ENCODE measurements at places on chromosomes 6 and 20.

DNA sequence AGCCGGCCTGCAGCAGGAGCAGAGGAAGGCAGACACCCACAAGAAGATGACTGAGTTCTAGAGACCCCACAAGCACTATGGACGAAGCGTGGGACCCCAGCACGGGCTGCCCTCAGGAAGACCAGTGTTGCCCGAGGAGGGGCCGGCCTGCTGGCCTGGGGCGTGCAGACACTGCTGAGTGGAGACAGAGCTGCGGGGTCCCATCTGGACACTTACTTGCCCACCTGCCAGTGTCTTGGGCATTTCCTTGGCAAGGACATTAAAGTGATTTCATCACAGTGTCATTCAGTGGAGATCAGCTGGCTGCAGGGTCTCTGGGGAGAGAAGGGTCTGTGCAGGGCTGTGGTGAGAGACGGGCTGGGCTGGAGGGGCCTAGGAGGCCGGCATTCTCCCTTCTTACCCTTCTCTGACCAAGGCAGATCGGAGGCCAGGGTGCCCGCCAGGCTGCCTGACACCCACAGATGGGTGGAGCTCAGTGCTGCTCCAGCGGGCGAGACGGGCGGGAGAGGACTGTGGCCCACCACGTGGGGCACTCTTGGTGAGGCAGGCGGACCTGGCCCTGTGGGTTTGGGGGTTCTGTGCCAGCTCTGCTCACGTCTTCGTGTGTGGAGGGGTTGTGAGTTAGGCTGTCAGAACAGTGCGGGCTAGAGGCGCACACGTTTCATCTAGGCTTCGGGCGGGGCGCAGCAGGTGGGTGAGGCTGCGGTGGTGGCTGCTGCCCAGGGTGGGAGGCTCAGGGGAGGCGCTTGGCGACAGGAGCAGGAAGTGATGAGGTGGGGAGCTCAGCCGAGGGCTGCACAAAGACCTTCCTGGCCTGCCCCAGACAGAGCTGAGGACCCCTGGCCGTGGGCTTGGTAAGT is at the start of gene LIME1:
Gene LIME1 (plus strand): TSS at position 806 of the 860 bp plus-strand sequence. CDS start 886 bp downstream, outside the sequence.
- DNase-seq = peak; percentile 33

- no peak for DNase-seq
Observed at GRCh38 chr20:20729563-20729962, 17.1 kb upstream of the RALGAPA2 start.

- DNase-seq = no peak
Observed at GRCh38 chr20:44087857-44088120, 99.2 kb downstream of the JPH2 start.

DNA sequence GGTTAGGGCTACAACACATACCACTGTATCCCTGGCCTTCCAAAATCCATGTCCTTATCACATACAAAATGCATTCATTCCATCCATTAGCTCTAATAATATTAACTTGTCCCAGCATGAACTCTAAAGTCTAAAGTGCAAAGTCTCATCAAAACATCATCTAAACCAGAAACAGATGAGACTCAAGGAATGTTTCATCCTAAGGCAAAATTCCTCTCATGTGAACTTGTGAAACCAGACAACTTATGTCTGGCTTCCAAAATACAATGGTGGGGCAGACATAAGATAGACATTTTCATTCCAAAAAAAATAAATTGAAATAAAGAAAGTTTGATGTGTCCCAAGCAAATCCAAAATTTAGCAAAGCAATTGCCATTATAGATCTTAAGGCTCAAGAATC is 257.4 kb downstream of the HTR1B start:
- no peak for DNase-seq

DNA sequence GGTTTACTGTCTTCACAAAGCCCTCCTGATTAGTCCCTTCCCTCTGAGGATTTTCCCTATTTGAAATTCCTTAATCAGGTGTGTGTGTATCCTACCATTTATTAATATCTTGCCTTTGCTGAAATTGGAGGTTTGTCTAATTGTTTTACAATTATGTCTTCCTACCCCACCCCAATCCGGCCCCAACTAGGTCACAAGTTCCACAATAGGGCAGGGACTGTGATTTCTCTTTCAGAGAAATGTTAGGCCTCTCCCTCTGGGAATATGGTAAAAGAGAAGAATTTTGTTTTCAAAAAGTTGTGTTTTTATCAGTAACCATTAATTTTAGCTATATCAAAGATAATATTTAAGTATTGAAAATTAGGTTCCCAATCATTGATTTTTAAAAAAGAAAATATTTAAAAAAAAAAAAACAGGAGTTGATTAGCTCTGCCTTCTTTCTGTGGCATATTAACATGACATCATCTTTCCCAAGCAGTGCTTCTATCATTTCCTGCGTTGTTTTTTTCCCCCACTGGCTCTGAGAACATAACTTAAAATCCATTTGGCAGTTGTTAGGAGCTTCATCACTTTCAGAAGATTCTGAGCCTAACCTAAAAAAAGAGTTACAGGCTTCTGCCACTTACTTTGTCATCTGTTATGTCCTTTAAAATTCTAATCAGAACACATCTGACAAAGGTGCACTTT is 36.1 kb downstream of the BLOC1S5 start:
- no peak for DNase-seq

DNA sequence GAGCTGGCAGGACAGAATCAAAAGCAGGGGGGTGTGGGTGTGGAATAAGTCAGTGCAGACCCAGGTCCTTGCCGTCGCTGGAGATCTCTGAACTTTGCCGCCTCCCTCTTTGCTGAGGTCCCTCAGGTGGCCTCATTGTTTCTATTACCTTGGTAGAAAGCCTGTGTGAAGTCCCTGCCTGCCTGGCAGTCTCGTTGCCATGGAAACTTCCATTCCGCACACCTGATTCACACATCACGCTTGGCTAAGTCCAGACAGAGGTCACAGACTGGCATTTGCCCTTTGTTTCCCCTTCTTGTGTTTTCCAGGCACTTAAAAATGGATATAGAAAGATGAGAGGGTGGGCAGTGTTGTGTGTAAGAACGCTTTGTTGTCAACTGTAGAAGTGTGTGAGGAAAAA is 260.6 kb downstream of the PRL start:
- DNase-seq = peak; percentile 82

GRCh38 chr6:41442800-41443501 is 103.2 kb upstream of the FOXP4 start:
- peak; percentile 89 for DNase-seq

GRCh38 chr6:54003316-54003715 is 107.9 kb upstream of the MLIP start:
- DNase-seq = no peak

GRCh38 chr6:158040051-158040803 is 58.6 kb downstream of the SYNJ2 start:
- DNase-seq = no peak

DNA sequence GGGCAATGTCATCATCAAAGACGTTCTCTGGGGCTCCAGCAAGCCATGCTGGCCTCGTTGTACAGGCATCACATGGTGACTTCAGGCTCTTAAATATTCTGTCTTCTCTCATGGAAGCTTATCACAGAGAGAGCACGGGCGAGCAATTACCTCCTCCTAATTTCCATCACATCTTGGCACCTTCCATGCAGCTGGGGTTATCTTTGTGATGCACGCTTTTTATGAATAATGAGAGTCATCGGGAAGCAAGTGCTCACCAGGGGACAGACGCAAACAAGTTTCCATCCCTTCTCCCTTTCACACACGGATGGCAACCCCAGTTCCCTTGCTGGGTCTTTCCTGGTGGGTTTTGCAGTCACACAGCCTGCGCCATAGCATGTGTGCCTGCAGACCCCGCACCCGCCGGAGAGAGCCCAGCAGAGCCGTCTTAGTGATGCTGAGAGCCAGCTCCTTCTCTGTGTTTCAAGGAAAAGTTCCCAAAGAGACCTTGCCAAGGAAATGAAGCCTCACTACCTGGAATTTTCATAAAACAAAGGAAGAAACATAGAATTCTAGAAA is 116.3 kb upstream of the AFDN start:
- DNase-seq = no peak

DNA sequence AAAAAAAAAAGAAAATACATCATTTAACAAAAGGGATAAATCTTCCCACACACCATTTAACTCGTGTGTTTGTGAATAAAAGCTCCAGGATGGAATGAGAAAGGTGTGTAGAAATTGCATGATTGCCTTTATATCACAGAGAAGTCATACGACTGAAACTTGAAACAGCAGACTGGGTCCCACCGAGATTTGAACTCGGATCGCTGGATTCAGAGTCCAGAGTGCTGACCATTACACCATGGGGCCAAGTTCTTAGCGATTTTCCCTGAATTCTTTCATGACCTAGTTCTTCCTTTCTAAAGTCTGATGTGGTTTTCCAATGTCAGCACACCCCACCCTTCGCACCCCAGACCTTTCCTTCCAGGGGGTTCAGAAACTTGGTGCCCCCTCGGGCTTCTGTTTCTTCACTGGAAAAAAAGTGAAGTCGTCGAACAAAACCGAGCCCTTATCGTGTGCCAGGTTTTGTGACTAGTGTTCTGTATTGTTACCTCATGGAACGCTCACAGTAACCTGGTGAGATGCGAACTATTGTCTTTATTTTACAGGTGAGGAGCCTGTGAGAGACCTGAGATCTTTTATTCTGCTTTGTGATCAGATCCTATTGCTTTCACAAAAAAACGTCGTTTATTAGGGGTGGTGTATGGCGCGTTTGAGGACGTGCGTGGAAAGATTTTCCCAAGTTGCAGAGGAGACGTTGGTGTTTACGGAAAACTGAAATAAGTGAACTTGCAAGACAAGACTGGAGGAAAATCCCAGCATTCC is 120.8 kb downstream of the OR2B2 start:
- peak; percentile 70 for DNase-seq

DNA sequence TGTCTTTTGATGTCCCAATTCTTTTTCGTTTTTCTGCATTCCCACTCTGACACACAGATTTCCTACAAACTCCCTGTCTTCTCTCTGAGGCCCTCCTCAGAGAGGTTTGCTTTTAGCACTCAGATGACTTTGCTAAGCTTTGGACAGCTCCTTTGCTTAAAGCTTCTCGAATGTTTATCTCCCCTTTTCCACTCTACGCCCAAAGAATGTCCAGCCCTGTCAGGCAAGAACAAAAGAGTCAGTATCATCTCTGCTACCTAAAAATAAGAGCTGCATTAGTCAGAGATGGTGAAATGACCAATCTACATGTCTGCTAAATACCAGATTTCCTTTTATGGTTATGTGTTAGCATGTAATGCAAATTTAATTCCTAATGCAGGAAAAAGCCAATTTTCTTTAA is 56.8 kb downstream of the PREP start:
- DNase-seq = no peak

DNA sequence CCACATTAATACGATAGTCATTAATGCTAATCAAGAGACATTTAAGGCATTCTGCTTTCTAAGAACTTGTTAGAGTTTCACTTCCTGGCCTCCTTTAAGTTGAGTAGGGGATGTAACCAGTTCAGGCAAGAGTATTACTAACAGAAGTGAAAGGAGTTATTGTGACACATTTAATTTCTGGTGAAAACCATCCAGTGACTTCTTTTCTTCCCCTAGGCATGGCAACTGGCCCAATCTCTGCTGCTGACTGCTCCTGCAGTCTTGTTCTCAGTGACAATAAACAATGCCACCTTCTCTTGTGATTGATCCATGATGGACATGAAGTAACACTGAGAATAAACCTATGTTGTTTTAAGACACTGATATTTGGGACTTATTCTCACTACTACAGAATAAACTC is 130.9 kb upstream of the DEFB112 start:
- DNase-seq = no peak

GRCh38 chr20:38760978-38761377 is 12.7 kb downstream of the ACTR5 start:
- DNase-seq = no peak

DNA sequence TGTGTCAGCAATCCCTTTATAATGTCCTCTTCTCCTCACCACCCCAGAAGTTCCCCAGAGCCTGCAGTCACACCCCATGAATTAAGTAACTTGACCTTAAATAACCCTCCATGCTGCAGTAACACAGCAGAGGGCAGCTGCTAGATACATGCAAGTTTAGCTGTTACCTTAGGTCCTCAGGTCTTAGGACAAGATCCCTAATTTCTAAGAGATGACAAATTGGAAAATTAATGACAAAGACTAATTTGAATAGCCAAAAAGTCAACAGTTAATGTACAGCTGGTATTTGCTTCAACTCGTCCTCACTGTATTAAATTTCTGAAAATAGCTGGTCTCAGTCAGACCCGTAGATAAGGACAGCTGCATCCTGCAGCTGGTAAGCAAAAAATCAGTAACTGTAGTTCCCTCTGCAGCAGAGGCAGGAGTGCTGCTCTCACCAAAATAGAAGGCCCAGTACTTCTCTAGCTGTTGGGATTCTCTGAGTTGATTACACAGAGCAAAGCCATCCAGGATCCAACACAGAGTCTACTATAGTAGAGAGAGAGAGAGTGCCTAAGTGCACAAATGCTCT is 62.4 kb downstream of the TNFRSF21 start:
- DNase-seq = no peak

- DNase-seq = no peak
Observed at GRCh38 chr20:46362921-46363867, 43.2 kb downstream of the ELMO2 start.

DNA sequence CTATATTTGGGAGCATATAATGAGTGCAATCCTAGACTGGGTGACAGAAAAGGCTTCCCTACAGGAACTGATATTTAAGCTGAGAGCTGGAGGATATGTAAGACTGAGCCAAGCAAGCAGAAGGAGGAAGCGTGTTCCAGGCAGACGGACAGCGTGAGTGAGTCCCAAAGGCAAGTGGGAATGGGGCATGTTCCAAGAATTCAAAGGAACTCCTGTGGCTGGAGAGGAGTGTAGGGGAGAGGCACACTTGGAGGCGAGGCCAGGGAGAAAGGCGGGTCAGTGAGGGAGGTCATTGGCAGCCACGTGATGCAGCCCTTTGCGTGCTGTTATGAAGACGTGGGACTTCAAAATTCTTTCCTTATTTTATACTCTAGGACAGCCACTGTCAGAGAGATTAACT is 27.9 kb upstream of the SGK1 start:
- no peak for DNase-seq

GRCh38 chr6:107667790-107668189 is 156.3 kb downstream of the SCML4 start:
- DNase-seq = no peak

DNA sequence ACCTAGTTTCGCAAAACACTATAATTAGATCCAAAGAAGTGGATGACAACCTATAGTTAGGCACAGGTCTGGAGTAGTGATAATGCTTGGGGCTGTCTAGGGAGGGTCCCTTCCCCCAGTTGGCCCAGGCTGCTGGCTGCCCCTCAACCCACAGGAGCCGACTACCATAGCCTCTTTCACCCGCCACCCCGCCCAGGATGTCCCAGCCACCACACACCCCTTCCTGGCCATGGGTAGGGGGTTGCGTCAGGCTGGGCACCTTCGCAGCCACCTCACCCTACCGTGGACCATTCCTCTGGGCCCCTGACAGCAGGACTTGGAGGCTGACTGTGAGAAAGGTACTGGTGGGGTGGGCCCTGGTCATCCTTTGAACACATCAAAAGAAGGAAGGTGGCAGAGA is 8.5 kb downstream of the TFEB start:
- no peak for DNase-seq

- peak; percentile 51 for DNase-seq
Observed at GRCh38 chr6:134706153-134706552, 243.7 kb downstream of the ALDH8A1 start.

DNA sequence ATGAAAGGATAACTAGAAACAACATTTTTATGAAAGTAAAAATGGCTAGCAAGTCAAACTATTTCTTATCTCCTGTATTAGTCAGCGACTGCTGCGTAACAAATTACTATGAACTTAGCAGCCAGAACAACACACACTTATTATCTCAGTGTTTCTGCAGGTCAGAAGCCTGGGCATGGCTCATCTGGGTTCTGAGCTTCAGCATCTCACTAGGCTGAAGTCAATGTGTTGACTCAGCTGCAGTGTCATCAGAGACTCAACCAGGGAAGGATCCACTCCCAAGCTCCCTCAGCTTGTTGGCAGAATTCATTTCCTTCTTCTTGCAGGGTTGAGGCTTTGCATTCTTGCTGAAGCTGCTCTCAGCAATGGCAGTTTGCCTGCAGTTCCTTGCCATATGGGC is 33.2 kb upstream of the IGF2R start:
- DNase-seq = no peak
